CD4-positive, alpha-beta memory T cell (primary cell): ENCODE measurements at places on chromosomes 1 and 21.

- no peak overlapping the region for H3K27ac ChIP-seq
- no peaks in the 10 kb centered on the region for H3K27me3 ChIP-seq
- DNase-seq = no peak
- H3K4me3 ChIP-seq = no peak overlapping the region
- H3K4me1 ChIP-seq = no peaks in the 10 kb centered on the region
Observed at GRCh38 chr1:200166411-200166810, 138.9 kb downstream of the NR5A2 start.

- H3K36me3 ChIP-seq = no peaks in the 10 kb centered on the region
- no peaks in the 10 kb centered on the region for H3K4me1 ChIP-seq
Observed at GRCh38 chr1:14220811-14221210, 377.7 kb upstream of the KAZN start.

GRCh38 chr1:235239851-235240250 is 78.8 kb upstream of the RBM34 start:
- no peak overlapping the region for H3K4me3 ChIP-seq
- no peak overlapping the region for H3K27ac ChIP-seq
- no peak for DNase-seq
- H3K27me3 ChIP-seq = no peaks in the 10 kb centered on the region

DNA sequence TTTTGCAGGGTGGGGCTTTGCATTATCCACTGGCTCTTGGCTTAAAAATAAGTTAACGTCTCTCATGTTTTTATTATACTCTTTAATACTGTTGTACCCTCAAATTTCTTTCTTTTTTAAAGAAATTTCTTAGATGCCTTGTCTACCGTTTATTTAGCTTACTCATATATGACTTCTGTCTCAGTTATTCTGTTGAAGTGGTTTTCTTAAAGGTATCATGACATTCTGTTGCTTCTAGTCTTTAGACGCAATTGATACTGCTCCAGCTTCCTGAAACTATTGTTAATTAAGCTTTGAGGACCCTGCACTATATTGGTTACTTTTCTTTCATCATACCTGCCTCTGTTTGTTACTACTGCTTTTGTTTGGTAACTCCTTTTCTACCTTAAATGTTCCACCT is 11.7 kb downstream of the PKN2 start:
- H3K36me3 ChIP-seq = no peaks in the 10 kb centered on the region
- H3K27me3 ChIP-seq = no peaks in the 10 kb centered on the region
- no peak for DNase-seq

- no peaks in the 10 kb centered on the region for H3K36me3 ChIP-seq
- H3K4me1 ChIP-seq = no peaks in the 10 kb centered on the region
- H3K4me3 ChIP-seq = no peak overlapping the region
- no peak for DNase-seq
- H3K27me3 ChIP-seq = no peaks in the 10 kb centered on the region
Observed at GRCh38 chr1:29325675-29326074, 89.4 kb downstream of the PTPRU start.

- no peak overlapping the region for H3K27ac ChIP-seq
- H3K27me3 ChIP-seq = no peaks in the 10 kb centered on the region
- no peak for DNase-seq
- H3K4me1 ChIP-seq = no peaks in the 10 kb centered on the region
- no peaks in the 10 kb centered on the region for H3K36me3 ChIP-seq
Observed at GRCh38 chr1:209402697-209403096, 180.8 kb upstream of the CAMK1G start.

DNA sequence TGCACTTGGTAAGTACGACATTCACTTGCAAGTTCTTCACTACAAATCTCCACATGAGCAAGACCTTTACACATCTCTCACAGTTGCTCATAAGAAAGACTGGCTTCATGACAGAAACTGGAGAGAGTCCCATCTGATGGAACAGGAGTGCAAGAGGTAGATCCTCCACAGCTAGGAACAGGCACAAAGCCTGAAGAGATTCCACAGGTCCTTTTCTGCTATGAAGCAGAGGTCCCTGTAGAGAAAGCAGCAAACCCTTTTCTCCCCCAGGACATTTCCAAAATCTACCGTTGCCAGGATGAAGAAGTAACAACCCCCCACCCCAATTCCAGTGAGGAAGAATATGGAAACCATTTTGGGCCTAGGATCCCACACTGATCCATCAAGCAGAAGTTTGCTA is 47.3 kb downstream of the EIF4G3 start:
- H3K27ac ChIP-seq = no peak overlapping the region
- H3K4me3 ChIP-seq = no peak overlapping the region
- no peaks in the 10 kb centered on the region for H3K36me3 ChIP-seq
- no peak for DNase-seq
- H3K27me3 ChIP-seq = no peaks in the 10 kb centered on the region
